ENCODE measurements at places on chromosomes 16 and 17.
A peak's percentile ranks its signal among the peaks of the same experiment; 100 is the strongest.

DNA sequence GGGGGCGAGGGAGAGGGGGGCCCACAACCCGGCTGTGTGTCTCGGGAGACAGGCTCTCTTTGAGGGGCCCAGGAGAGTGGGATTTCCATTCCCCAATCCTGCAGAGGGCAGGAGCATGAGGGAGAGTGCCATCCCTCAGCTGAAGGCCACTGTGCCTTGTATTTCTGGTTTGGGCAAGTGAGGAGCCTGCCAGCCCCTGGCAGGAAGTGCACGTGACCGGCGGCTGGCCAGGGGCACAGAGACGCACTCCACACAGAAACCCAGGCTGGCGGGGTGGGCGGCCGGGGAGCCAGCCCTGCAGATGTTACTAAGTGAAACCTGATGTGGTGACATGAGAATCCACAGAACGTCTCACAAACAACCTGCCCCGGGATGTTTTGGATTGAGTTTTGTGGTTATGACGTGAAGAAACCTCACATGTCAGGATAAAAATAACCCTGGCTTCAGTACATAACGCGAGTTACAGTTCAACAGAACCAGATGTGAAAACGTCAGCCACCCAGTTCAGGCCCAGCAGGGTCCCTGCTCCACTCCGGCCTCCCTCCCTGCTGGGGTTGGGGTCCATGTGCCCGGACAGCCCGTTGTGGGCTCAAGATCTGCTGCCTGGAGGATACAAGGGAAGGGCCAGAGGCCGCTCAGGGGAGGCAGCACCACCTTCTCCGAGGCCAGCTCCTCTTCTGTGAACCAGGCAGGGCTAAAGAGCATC lies 51.7 kb upstream of the MTSS2 start:
- peak; percentile 91 for DNase-seq

DNA sequence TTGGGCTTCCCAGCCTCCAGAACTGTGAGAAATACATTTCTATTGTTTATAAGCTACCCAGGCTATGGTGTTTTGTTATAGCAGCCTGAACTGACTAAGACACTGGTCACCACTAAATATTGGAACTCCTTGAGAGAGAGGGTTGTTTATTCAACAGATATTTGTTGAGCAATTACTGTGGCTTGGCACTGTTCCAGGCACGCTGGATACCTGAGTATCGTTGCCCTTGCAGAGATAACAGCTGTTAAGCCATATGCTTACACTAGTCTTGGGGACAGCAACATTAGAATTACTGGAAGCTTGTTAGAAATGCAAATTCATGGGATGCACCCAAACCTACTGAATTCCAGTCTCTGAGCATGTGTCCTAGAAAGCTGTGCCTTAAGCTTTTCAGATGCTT lies 230.7 kb downstream of the HS3ST4 start:
- DNase-seq: no peak

GRCh38 chr17:881778-882177 lies 97.8 kb downstream of the NXN start:
- no peak for DNase-seq

GRCh38 chr16:77853161-77853560 lies 64.8 kb downstream of the VAT1L start:
- DNase-seq: no peak

- DNase-seq: no peak
These were observed 44.9 kb downstream of the ABCA5 start for GRCh38 chr17:69282002-69282401.

DNA sequence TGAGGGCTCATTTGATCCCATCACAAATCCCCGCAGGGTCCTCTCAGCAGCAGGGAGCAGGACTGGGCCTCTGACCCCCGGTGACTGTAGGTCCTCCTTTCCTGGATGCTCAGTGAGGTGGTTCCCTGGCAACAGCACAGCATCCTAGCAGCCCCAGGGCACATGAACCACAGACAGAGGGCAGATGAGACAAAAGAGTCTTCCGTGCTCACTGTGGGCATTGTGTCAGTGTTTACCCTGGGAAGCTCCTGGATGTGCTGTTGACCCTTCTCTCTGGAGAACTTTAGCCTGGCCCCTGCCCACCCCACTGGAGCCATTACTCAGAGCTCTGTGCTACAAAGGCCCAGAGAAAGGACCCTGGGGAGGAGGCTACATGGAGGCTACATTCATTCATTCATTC lies 21.7 kb upstream of the TMEM220 start:
- DNase-seq: no peak

DNA sequence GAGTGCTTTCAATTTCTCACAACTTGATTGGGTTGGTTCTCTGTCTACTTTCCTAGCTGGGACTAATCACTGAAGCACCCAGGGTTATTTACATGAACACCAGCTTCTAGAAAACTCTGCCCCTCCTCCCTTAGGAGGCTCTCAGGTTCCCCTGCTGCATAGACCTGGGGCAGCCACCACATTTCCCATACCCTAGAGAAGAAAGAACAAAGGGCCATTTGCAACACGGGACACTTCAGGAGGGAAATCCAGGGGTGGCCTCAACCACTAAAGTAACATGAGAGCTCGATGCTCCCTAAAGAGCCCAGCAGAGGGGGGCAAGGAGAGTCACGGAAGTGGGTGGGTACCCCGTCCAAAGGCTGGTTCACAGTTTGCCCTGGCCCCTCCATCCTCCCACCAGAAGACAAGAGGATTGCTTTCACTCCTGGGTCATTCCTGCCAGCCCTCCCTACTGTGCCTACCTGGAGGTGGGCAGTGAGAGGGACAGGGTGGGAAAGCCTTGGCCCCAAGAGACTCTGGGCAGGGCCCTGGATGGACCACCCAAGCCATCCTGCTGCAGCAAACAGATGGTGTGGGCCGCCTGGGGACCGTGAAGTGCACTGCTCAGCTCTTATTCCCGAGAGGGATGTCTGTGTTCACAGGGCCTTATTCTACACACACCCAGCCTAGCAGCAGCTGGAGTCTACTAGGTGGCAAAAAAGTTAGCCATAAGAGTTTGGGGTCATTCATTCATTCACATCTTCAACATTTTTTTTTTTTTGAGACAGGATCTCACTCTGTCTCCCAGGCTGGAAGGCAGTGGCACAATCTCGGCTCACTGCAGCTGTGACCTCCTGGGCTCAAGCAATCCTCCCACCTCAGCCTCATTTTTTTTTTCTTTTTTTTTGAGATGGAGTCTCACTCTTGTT lies 392.1 kb downstream of the SOX9 start:
- DNase-seq: no peak

GRCh38 chr17:28724500-28725165 lies 1.4 kb downstream of the TLCD1 start:
- no peak for DNase-seq

DNA sequence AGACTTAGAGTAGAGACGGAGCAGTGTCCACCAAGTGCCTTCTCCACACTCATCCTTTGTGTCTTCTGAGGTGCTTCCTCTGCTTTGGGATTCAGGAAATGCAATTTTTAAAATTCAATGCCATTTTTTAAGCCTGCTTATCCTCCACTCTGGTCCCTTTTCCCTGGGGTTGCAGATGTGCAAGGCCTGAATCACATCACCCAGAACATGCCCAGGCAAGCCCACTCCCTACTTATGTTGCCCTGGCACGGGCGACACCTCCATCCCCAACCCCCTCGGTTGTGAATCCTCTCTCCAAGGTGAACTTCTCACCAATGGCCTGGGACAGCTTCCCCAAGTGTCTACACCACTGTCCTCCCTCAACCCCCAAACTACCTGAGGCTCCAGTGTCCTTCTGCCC lies 116.2 kb downstream of the C17orf67 start:
- DNase-seq: no peak

DNA sequence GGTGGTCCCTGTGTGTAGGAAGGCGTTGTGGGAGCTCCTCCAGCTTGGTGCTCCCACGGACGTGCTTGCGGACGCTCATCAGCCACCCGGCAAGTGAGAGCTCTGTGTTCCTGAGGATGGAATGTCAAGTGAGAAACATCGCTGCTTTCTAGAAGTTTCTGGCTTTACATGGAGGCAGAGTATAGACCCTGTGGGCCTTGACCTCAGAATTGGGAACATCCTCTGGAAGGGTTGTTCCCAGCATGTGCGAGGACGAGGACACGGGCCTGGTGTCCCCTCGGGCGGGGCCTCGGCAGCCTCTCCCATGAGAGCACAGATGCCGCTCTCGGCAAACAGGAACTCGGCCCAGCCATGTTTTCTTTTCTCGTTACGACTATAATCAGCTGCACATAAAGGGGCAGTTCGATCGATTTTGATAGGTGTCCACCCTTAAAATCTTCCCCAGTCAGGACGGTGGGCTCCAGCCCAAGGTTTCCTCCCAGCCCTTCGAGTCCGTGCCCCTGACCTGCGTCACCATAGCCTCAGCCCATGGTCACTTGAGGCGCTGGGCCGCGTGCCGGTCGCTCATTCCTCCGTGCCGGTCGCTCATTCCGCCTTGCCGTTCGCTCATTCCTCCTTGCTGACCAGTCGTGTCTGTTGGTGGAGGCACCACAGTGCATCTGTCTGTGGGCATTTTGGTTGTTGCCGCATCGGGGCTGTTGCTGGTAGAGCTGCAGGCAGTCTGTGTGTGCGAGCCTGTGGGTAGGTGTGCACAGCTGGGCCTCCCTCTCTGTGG lies 91.3 kb upstream of the ZNF750 start:
- no peak for DNase-seq

DNA sequence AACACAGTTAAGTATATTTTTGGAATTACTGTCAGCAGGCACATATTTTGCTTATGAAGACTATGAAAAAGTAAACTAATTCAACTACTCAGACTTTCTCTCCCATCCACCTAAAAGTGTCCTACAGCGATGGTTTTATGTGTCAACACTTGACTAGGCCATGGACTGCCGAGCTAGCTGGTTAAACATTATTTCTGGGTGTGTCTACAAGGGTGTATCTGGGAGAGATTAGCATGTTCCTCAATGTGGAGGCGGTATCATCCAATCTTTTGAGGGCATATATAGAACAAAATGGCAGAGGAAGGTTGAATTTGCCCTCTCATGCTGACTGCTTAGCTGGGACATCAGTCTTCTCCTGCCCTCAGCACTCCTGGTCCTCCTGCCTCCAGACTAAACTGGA lies 82.7 kb upstream of the CDYL2 start:
- DNase-seq: no peak

- DNase-seq: no peak
These were observed 369.5 kb downstream of the SEC14L1 start for GRCh38 chr17:77510133-77510796.

DNA sequence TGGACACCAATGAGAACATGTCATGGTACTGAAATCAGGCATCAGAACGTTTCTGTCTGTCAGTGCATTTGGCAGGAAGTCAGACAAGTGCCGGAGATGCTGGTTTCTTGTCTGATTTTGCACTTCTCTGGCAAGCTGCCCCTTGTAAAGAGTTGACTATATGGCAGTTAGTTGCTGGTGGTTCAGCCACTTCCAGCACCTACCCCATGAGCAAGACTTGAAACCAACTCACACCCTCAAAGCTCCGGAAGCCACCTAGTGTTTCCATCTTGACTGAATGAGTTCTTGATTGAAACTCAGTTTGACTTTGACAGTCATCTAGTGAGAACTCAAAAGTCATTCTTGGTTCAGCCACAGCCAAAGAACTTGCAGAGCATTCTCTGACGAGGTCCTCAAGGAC lies 225.1 kb downstream of the SPECC1 start:
- peak; percentile 83 for DNase-seq

- no peak for DNase-seq
These were observed 20.5 kb upstream of the PABPN1L start for GRCh38 chr16:88886845-88887521.

DNA sequence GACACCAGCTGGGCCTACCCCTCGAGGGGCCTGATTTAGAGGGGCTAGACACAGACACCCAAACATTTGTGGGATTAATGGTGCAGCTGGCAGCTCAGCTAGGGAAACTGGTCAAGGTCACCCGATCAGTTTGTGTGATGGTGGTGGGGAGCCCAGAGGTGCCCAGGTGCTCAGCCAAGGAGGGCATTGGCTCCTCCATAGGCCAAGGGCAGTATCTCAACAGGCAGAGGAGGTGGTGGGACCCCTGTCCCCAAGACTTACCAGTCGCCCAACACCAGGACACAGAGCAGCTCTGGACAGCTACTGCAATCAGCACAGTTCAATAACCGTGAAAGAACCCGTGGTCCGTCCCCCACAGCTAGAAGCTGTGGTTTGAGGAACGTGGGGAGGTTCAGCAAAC lies 120.9 kb downstream of the C16orf78 start:
- DNase-seq: no peak

- DNase-seq: no peak
These were observed 10.8 kb downstream of the CPNE2 start for GRCh38 chr16:57102888-57103851.

DNA sequence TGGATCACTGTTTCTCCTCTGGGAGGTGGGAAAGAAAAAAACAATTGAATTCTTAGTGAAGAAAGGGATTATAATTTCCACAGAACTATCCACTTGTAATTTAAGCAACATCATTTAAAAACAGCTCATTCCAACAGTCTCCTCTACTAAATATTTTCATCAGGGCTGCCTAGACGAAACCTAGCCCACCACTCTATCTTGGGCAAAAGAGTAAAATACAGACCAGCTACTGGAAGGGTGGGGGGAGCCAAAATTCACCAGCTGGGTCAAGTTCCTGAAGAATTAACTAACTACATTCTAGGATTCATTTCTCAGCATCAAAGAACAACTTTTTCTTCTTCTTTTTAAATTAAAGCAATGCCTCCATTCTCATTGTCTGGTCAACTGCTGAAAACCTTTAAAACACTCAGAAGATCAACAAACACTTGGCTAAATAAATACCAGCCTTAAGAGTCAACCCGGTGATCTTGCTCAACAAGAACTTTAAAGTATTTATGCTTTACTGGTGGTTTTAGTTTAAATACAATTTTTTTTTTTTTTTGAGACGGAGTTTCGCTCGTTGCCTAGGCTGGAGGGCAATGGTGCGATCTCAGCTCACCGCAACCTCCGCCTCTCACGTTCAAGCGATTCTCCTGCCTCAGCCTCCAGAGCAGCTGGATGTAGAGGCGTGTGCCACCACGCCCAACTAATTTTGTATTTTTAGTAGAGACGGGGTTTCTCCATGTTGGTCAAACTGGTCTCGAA lies 25.2 kb downstream of the KANSL1 start:
- DNase-seq: no peak

- DNase-seq: peak; percentile 47
These were observed 541 bp downstream of the ZNF18 start for GRCh38 chr17:11996722-11997146.

DNA sequence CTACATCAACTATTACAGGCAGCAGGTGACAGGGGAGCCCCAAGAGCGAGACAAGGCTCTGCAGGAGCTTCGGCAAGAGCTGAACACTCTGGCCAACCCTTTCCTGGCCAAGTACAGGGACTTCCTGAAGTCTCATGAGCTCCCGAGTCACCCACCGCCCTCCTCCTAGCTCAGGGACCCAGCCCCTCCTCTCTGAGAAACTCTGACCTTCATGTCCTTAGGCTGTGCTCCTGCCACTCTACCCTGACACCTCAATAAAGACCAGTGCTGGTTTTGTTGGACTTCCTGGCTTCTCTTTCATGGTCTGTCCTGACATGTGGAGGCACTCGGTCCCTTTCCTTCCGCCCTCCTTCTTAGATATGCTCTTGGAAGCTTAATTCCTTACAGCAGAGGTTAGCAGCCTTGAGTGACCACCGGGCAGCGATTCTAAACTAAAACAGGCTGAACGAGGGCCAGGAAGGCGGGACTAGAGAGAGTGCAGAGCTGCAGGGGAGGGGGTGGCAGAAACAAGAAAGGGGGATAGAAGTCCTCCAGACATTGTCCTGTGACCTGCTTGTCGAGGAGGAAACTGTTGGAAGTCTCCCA lies 915 bp downstream of the AHSP start:
- DNase-seq: no peak

All from activated CD4-positive, alpha-beta T cell treated with anti-CD3 and anti-CD28 coated beads, Interleukin-2, amount 10 ng/mL, durations not matched to agents 7 days and 5 days (primary cell).